ENCODE measurements at places on chromosomes 4 and X.

- no peak for DNase-seq
Measured at GRCh38 chr4:183183906-183184535, 85.0 kb downstream of the WWC2 start.

- no peak for DNase-seq
Measured at GRCh38 chr4:5385741-5386311, 322.5 kb downstream of the EVC2 start.

DNA sequence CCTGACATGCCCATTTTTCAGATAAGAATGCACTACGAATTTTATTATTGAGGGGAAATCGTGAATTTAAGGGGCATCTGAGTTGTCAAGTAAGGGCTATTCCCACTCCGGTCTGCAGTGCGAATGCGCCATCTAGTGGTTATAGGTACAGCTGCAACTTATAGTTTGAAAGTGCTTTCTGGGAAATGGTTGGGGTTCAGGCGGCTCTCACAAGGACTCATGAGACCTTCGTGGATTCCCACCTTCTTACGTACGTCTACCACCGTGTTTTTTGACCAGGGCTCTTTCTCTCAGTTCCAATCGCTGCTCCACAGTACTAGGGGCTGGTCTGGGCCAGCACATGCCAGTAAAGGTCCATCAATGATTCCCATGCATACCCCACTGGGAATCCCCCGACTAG lies 12.3 kb downstream of the MSL3 start:
- DNase-seq: peak; percentile 9

DNA sequence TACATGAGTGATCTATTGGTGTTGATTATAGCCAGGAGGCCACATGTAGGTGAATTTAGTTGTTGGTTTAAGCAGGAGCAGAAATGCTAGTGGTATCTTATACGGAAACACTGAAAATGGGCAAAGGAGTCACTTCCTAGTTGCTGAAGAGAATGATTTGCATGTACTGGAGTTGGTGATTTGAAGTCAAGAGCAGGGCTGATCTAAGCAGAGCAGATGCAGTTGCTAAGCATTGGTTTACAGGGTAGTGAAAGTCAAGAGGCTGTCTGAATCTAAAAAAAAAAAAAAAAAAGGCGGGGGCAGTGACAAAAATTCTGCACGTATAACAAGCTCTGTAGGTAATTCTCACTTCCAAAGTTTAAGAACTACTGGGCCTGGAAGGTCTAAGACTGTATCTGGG lies 90.4 kb upstream of the HPRT1 start:
- no peak for DNase-seq

DNA sequence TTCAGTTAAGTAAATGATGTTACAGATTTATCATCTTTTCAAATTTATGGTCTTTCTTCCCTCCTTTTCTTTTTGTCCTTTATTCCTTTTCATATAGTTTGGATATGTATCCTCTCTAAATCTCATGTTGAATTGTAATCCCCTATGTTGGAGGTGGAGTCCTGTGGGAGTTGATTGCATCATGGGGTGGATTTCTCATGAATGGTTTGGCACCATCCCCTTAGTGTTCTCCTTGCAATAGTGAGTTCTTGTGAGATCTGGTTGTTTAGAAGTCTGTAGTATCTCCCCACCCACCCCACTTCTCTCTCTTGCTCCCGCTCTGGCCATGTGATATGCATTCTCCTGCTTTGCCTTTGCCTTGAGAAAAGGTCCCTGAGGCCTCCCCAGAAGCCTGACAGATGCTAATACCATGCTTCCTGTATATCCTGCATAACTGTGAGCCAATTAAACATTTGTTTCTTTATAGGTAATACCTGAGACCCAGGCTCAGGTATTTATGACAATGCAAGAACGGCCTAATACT lies 236.7 kb downstream of the PRDM5 start:
- no peak for DNase-seq

- DNase-seq: no peak
Measured at GRCh38 chr4:188295899-188296298, 156.7 kb downstream of the TRIML1 start.

- no peak for DNase-seq
Measured at GRCh38 chr4:184437565-184438265, 36.6 kb downstream of the IRF2 start.

- no peak for DNase-seq
Measured at GRCh38 chr4:183244506-183244905, 75.6 kb downstream of the CLDN22 start.

- DNase-seq: no peak
Measured at GRCh38 chr4:159107203-159107925, 4.5 kb downstream of the RAPGEF2 start.

GRCh38 chrX:56728321-56728720 lies 722 bp upstream of the NBDY start:
- DNase-seq: no peak

- no peak for DNase-seq
Measured at GRCh38 chrX:136347706-136348105, 46.9 kb downstream of the ADGRG4 start.

Data from GM18507 (cell line).